ENCODE measurements at places on chromosomes 1 and 21.

- DNase-seq, result peak; percentile 40
Observed at GRCh38 chr1:4825800-4826450, 171.5 kb downstream of the AJAP1 start.

- peak; percentile 5 for DNase-seq
Observed at GRCh38 chr1:35269201-35269988, 886 bp downstream of the ZMYM4 start.

DNA sequence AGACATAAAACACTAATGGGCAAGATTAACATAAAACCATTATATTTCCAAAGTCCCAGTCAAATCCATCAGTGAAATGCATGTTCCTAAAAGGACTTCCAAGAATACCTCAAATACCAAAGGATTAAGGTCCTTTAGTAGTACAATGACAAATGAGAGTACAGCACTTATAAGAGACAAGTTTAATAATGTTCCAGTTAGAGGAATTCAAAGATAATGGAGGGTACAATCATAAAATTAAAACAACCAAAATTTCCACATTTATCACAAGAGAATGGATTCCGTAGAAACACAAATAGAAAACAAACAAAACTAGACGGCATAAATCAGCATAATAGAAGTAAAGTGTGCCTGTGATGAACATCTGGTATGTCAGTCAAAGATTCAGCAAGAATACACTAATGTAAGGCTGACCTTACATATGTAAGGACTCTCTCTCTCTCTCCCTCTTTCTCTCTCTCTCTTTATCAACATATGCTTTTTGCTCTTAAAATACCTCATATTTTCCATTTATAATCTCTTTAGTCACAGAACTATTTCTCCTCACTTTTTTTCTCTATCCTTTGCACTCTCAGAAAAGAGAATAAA is 32.8 kb upstream of the C1orf53 start:
- DNase-seq, result no peak

GRCh38 chr1:206480211-206480610 is 9.9 kb downstream of the IKBKE start:
- DNase-seq, result no peak

GRCh38 chr21:33051925-33052324 is 18.0 kb upstream of the OLIG1 start:
- DNase-seq, result no peak

GRCh38 chr1:168320149-168320548 is 39.5 kb downstream of the TBX19 start:
- DNase-seq, result no peak

- DNase-seq, result peak; percentile 63
Observed at GRCh38 chr1:59146651-59147358, 150.1 kb upstream of the FGGY start.

GRCh38 chr1:92599184-92599583 is 112.5 kb upstream of the GFI1 start:
- DNase-seq, result peak; percentile 48

GRCh38 chr21:20997636-20998455 is at the start of gene NCAM2:
TSS of gene NCAM2 (plus strand) at chr21:20998409.
- peak; percentile 87 for DNase-seq

DNA sequence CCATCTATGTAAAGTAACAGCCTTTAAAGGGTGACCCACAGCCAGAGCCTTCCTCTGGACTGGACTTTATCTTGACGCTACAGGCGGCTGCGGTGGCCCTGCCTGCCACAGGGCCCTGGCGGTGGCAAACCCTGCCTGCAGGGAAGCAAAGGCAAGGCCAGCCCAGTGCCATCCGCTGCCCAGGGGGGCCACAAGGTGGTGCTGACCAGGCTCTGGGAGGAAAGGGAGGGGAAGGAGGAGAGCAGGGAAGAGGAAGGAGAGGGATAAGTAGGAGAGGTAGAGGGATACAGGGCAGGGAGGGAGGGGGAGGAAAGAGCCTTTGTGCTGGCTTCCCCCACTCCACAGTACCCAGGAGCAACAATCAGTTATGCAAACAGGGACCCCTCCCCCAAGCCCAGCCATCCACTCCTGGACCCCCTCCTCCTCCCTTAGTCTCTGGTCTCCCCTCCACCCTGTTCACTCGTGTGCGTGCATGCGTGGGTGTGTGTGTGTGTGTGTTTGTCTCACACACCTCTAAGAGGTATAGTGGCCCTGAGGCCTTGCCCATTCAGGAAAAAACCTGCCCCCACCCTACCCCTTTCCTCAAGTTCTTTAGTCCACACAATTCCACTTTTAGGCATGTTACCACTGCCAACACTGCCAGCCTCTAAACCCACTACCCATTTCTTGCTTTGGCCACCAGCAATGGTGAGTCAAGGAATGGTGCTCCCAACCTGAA is 30.3 kb downstream of the SSBP3 start:
- no peak for DNase-seq

GRCh38 chr1:220278991-220279390 is 6.7 kb upstream of the RAB3GAP2 start:
- peak; percentile 40 for DNase-seq

- DNase-seq, result no peak
Observed at GRCh38 chr21:44900559-44901251, 20.0 kb downstream of the ITGB2 start.

DNA sequence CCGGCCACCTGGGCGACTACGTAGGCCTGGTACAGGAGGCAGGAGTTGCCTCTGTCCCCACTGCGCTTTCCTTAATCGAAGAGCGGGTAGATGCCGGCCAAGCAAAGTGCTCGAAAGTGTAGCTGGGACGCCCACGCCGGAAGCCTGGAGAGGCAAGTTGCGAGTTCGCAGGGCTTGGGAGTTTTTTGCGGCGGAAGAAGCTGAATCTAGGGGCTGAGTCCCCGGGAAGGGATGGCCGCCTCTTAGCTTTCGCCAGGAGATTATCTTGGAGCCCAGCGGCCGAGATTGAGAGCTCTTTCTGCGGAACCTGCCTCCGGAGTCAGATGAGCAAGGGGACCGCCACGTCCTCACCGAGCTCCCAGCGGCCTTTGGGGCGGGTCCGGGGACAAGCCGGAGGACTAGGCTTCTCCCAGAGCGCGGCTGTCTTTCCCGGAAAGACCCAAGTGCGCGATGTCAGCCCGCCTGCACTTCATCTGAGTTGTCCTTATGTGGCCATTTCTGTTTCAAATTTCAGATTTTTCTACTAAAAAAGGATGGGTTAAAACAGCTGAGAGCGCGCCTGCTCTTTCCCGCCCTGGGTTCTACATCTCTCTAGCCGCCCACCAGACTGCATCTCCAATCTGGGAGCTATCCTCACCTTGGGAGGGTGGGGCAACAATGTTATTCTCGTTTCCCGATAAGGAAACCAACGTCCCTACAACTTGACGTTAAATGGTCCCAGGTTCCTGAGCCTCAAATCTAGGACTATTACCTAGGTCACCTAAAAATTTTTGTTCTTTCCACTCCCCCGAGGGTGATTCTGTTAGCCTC is 12.4 kb upstream of the TBX15 start:
- peak; percentile 17 for DNase-seq

All from AG10803 (cell line).